CD4-positive, alpha-beta T cell treated with Interleukin-21 for 1 hour (primary cell): ENCODE measurements at places on chromosomes 5 and 9.

DNA sequence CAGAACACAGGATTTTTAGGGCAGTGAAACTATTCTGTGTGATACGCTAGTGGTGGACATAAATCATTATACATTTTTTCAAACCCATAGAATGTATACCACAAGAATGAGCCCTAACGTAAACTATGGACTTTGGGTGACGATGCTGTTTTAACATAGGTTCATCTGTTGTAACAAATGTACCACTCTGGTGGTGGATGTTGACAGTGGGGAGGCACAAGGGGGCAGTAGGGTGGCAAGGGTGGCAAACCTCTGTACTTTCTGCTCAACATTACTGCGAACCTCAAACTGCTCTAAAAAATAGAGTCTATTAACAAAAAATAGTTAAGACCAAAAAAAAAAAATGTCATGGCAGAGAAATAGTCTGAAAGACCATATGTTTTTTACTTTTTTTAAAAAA lies 9.1 kb upstream of the MVB12B start:
- peak; percentile 57 for DNase-seq

DNA sequence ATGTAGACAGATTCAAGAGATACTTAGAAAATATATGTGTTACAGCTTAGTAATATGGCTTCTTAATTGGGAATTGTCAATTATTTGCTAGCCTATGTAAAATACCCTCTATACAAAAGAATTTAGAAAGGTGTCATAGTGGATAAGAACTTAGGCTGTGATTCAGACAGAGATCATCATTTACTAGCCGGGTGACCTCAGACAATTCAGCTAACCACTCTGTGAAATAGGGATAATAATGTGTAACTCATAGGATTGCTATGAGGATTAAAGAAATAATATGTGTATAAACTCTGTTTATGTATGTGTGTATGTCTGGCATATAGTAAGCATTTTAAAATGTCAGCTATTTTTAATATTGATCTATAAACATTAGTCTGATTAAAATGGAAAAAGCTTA lies 5.9 kb upstream of the LARS1 start:
- no peak for DNase-seq

DNA sequence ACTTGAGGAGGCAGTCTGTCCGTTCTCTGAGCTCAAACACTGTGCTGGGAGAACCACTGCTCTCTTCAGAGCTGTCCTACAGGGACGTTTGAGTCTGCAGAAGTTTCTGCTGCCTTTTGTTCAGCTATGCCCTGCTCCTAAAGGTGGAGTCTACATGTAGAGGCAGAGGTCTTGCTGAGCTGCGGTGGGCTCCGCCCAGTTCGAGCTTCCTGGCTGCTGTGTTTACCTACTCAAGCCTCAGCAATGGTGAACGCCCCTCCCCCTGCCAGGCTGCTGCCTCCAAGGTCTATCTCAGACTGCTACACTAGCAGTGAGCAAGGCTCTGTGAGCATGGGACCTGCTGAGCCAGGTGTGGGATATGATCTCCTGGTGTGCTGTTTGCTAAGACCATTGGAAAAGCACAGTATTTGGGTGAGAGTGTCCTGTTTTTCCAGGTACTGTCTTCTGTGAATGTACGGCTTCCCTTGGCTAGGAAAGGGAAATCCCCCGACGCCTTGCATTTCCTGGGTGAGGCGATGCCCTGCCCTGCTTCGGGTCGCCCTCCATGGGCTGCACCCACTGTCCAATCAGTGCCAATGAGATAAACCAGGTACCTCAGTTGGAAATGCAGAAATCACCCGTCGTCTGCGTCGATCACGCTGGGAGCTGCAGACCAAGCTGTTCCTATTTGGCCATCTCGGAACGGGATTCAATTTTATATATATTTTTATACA lies 58.5 kb downstream of the CNTRL start:
- peak; percentile 79 for DNase-seq

GRCh38 chr9:111728617-111729366 lies 65.9 kb downstream of the SHOC1 start:
- DNase-seq = no peak

- DNase-seq = no peak
These were observed 92.8 kb upstream of the LRRTM2 start for GRCh38 chr5:138967791-138968448.

GRCh38 chr5:55682071-55682470 lies 30.1 kb downstream of the SLC38A9 start:
- DNase-seq = no peak

- no peak for DNase-seq
These were observed 104.8 kb downstream of the ISOC1 start for GRCh38 chr5:129199308-129199707.

DNA sequence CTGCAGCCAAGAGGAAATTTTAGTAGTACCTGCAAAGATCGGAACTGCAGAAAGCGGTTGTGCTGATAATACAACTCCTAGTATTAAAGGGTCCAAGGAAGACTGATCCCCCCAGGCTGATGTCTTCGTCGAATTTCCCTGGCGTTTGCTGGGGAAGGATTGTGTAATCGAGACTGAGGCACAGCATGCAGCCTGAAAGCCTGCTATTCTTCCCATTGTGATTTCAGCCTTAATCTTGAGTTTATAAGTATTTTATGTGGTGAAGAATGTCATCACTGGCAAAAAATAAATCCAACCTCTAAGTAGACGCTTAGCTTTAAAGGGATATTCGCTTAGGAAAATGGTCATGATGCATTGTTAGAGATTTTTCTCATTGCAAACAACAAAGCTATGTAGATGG lies 21.3 kb upstream of the LMX1B start:
- no peak for DNase-seq

- DNase-seq = no peak
These were observed 44.0 kb downstream of the LYRM7 start for GRCh38 chr5:131214609-131215227.

GRCh38 chr5:95304711-95305110 lies 19.8 kb upstream of the MCTP1 start:
- DNase-seq = no peak

DNA sequence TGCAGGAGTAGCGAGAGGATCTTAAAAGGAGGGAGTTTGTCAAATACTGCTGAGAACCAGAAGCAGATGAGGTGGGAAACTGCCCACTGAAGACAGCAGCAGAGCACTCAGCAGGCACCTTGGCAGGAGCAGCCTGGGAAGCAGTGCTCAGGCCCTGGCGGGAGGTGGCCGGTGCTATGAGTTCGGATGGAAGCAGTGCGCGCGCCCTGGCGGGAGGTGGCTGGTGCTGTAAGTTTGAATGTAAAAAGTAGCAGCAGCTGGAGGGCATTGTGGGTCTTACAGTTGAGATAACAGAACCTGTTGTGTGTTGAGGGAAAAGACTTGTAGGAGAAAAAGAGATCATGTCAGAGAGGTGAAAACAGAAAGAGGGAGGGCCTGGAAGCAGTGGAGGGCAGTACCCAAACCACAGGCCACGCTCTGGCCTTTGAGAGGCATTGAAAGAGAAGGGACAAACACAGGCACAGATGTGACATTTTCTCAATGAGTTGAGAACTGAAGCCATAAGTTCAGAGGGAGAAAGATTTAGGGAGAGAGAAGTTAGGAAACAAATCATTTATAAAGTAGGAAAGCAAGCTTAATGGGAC lies 130.9 kb downstream of the ERCC6L2 start:
- DNase-seq = no peak

DNA sequence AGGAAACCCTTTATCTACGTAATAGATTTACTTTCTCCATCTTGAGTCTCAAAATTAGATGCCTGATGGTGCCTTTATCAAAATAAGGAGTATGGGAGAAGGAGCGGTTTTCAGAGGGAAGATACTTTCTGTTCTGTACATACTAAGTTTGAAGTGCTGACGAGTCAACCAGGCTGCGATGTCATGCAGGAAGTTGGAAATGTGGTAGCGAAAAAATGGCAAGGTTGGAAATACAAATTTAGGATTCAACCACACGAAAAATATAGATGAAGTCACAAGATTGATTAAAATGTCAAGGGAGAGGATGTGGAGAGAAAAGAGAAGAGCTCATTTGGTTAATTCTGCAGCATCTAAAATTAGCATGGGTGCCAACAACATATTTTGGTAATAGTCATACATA lies 129.5 kb downstream of the FOXD1 start:
- no peak for DNase-seq

- DNase-seq = no peak
These were observed 1.4 kb upstream of the CEL start for GRCh38 chr9:133060417-133060841.

- DNase-seq = no peak
These were observed 55.6 kb upstream of the MELK start for GRCh38 chr9:36517131-36517530.

GRCh38 chr5:149893403-149893931 lies 51.1 kb downstream of the PDE6A start:
- no peak for DNase-seq

DNA sequence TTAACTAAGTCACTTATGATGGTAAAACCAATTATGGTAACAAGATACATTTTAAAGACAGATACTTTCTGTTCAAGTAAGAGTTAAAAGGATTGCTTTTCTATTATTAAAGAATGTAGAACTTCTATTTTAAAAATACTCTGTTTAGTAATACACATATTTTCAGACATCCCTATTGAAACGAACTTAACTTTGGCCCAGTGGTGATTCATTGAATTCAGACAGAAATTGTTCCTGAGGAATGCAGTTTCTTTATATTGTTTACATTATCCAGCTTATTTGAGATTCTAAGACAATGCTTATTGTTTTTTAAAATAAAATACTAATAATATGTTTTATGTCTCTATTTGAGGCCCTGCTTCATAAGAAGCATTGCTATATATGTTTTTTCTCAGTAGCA lies 816.4 kb downstream of the SEMA5A start:
- DNase-seq = no peak

GRCh38 chr9:119273984-119274665 lies 95.1 kb downstream of the BRINP1 start:
- DNase-seq = no peak

DNA sequence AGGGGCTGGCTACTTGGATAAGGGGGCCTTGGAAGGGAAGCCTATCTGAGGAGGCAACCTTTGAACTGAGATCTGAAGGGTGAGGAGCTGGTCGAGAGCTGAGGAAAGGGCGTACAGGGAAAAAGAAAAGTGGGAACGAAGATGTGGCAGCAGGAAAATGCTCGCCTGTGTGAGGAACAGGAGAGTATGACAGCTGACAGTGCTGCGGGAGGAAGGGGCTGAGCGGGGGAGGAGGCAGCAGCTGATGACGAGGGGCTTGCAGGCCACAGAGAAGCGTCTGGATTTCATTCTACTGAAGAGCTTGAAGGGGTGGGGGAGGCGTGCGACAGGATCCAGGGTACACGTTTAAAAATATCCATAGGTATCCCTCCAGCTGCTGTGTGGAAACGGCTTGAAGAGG lies 28.9 kb downstream of the SH3PXD2B start:
- DNase-seq = no peak

DNA sequence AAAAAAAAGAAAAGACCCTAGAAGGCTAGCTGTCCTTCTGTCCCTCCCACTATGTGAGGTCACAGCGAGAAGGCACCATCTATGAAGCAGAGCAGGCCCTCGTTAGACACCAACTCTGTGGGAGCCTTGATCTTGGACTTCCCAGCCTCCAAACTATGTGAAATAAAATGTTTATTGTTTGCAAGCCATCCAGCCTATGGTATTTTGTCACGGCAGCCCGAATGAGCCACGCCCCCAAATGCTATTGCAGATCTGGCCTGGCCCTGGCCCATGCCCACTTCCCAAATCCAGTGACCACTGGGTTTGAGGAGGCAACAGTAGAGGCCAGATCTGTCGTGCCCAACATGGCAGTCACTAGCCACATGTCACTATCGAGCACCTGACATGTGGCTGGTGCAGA lies 10.8 kb downstream of the STK10 start:
- no peak for DNase-seq

GRCh38 chr5:115435778-115436712 lies 108.5 kb downstream of the FEM1C start:
- DNase-seq = no peak

DNA sequence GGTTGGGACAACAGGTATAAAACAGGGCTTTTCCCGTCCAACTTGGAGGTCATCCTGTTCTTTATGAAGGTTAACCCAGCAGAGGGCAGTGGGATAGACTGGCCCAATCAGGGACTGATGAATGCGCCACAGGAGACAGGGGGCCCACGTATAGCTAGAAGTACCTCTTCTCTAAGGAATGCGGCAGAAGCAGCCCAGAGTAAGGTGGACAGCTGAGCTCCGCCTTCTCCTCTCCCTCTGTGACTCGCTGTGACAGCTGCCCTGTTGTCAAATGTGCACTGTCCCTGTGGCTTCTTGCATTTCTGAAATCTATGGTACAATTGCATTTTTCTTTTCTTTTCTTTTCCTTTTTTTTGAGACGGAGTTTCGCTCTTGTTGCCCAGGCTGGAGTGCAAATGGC lies 306.6 kb downstream of the FBXL7 start:
- DNase-seq = no peak

- DNase-seq = no peak
These were observed 263.7 kb upstream of the KLF9 start for GRCh38 chr9:70678153-70678552.

DNA sequence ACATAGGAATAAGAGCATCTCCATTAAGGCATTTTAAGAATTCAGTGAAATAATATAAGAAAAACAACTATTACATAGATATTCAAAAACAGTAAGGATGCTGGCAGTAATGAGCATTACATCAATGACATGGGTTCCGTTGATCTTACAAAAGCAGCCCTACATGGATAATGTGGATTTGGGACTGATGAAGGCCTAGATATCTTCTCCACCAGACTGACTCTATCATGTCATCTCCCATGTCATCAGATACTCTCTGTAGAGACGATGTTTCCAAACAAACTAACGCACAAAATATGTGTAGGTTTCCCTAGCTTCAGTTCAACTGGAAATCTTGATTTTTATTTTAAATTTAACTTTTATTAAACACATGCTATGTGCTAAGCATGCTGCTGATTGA lies 3.6 kb downstream of the LURAP1L start:
- no peak for DNase-seq

DNA sequence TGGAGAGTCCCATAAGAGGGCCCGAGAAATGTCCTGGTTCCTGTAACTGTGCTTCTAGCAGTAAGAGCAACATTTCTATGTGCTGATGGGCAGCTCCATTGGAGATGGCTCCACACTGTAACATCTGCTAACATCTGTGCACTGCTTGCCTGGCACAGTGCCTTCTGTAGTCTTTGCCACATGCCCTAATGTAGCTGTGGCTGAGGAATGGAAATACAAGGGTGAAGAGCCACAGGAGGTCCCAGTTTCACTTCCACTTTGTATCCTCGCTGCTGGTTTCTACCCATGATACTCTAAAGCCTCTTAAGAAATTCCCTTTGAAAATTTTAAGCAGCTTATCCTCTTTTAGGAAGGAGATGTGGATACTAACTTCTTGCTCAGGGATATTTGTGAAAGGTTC lies 97.4 kb downstream of the HOMER1 start:
- no peak for DNase-seq
